ENCODE measurements at places on chromosomes 12 and 14.

GRCh38 chr12:100576331-100577036, 3.0 kb downstream of the GAS2L3 start:
- no peak for DNase-seq

- DNase-seq, result no peak
These were observed 193.9 kb upstream of the C14orf180 start for GRCh38 chr14:104385531-104386101.

- no peak for DNase-seq
These were observed 50.1 kb downstream of the CHST11 start for GRCh38 chr12:104506676-104507401.

- DNase-seq, result no peak
These were observed 3.3 kb upstream of the MDM1 start for GRCh38 chr12:68335462-68335861.

- DNase-seq, result no peak
These were observed 637 bp upstream of the FOXG1 start for GRCh38 chr14:28765831-28766468.

- DNase-seq, result no peak
These were observed 100.7 kb downstream of the TTC7B start for GRCh38 chr14:90715495-90715894.
